ENCODE measurements at places on chromosomes 3 and 15.

GRCh38 chr3:134348524-134348923 is 25.7 kb downstream of the AMOTL2 start:
- no peak for DNase-seq

DNA sequence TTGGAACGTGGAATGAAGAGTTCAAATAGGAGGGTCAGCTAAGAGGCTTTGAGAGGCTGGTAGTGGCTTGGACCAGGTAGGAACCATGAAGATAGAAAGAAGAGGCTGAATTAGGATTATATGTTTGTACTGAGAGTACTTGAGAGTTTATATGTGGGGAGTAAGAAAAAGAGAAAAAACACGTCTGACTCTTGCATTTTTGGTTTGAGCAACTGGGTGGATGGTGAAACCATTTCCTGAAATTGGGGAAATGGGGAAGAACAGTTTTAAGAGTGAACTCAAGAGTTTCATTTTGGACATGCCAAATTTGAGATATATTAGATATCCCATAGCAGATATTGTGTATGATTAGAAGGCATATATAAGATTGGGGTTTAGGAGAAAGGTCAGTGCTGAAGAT is 92.9 kb upstream of the TNIK start:
- no peak for DNase-seq

GRCh38 chr3:121698476-121698875 is 37.8 kb upstream of the HCLS1 start:
- DNase-seq, result no peak

- no peak for DNase-seq
Measured at GRCh38 chr15:85687329-85687728, 107.4 kb downstream of the KLHL25 start.

DNA sequence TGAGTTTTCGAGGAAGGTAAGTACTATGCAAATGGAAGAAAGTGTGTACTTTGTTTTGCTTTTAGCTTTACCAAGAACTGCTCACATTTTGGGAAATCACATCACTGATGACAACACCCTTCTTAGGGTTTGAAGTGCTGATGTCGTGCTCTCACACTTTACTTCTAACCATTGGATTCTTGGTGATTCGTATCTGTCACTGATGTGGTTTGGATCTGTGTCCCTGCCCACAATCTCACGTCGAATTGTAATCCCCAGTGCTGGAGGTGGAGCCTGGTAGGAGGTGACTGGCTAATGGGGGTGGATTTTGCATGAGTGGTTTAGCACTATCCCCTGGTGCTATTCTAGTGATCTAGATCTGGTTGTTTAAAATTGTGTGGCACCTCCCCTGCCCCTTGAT is 75.4 kb upstream of the RGMA start:
- no peak for DNase-seq

DNA sequence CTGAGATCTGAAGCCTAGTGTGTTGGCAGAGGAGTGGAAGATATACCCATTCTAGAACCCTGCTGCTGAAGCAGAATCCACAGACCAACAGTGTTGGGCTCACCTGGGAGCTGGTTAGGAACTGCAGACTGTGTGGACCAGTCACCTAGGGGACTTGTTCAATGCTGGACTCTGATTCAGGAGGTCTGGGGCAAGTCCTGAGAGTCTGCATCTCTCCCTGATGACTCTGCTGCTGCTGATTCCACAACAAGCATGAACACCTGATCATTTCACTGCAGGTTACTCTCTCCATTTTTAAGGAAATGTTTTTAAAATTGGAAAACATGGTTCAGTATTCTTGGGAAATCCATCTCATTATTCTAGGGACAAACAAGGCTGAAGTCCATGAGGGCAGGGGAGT is 84.9 kb downstream of the SEMA6D start:
- no peak for DNase-seq

- no peak for DNase-seq
Measured at GRCh38 chr15:97545799-97546198, 414.7 kb upstream of the ARRDC4 start.

- no peak for DNase-seq
Measured at GRCh38 chr3:132840201-132840700, 118.0 kb upstream of the NPHP3 start.

DNA sequence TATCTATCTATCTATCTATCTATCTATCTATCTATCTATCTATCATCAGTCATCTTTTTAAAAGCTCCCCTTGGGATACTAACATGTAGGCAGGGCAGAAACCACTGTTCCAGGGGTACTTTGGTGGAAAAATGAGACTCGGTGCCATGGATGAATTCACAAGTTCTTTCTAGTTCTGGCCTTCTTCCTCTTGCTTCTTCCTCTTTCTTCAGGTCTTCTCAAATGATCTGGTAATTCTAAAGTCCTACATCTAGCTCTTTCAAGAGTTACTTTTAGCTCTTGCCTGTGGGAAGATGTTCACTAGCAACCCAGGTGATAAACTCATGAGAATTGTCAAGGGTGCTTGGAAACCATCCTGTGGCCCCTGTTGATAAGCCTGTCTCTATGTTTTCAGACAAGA is 168.5 kb upstream of the TBC1D5 start:
- no peak for DNase-seq

- no peak for DNase-seq
Measured at GRCh38 chr3:179853176-179853575, 183.6 kb downstream of the PEX5L start.

DNA sequence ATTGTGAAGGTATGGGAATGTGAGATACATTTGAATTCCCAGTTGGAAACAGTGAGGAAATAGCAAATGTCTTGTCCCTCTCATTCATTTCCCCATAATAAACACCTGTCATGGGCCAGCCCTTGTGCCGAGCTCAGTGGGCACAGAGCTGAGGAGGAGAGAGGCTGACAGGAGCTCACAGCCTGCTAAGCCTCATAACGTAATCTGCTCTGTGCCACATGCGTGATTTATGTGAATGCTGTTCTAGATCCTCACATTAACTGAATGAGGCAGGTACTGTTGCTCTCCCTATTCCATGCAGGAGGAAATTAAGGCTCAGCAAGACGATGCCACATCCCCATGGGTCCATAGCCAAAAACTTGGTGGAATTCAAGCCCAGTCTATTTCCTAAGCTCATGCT is 35.2 kb upstream of the RHO start:
- no peak for DNase-seq

DNA sequence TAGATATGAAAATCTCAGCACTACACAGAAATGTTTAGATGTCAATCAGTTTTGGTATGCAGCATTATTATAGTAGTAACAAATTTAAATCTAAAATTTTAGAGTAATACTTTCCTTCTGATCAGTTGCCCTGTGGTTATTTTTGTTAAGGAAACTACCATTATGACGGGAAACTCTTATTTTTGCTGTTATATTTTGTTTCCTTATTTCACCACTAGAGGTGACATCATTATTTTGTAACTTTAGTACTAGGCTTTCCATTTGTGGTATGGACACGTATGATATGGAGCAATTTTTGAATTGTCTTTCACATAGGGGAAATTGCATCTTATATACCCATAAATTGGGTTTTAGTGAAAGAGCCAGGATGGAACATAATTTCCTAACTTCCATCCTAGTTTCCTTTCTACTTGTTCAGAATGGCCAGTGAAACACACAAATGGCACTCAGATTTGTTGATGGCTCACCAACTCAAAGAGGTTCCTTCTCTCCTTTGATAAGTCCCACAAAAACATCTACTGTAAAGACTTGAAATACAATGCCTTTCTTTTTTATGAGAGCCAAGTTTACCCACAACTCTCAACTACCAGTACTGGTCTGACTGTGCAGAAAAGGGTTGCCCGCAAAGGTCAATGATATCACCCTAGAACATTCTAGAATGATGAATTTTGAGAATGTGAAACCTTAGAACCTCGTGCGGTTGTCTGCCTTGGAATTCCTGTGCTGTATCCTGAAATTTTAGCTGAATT is 19.4 kb upstream of the PPP4R2 start:
- DNase-seq, result no peak

DNA sequence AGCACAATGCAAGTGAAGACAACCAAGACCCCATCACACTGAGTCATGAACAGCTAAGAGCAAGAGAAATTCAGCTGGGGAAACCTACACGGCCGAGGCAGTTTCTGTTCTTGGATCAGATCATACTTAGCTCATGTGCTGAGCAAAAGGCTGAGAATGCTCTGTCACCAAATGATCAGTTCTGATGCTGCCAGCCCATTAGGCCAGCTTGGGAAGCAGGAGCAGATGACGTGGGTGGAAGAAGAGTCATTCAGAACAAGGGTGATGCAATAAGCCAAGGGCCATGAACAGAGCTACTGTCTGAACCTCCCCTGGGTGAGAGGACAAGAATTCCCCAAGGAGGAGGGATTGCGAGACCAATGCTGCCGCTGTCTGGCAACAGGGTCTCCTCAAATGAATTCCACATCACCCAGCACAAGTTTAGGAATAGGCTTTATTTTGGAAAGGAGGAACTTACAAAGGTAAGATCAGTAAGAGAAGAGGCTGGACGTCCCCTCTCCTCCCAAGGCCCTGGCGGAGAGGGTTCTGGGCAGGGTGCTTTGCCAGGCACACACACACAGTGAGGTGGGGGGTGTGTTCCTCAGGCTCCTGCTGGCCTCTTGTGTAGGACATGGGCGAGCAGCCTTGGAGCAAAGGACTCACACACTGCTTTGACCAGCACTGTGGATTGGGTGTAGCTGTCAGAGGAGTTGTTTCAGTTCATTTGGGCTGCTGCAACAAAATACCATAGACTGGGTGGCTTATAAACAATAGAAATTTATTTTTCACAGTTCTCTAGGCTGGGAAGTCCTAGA is 65.6 kb upstream of the CTXND1 start:
- DNase-seq, result no peak

GRCh38 chr15:89226359-89227221 is 5.2 kb upstream of the RLBP1 start:
- no peak for DNase-seq

- no peak for DNase-seq
Measured at GRCh38 chr3:177810162-177810623, 612.9 kb upstream of the TBL1XR1 start.

DNA sequence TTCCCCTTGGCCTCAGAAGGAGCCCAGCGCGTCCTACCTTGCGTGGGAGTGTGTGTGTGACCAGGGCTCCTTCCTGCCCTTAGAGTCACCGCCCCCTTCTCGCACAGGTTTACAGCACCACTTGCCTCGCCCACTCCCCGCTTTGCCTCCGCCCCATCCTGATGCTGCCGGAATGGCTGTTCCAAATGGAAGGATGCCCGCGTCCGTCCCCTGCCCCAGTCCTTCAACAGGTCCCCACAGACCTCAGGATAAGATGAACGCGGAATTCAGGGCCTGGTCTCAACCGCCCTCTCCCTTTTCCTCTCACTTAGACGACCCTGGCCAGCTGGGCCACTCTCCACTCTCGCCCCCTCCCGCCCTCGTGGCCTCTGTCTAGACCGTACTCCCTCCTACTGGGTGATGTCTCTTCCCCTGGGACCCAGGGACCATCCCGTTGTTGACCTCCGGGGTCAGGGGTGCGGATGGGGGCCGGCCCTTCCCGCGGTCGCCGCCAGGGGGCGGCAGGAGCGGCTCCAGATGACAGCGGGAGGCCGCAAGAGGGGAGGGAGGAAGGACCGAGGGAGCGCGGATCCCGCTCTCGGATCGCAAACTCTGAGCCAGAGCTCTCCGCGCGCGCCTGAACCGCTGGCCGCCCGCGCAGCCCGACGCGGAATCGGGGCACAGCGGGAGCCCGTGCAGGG is at the start of gene THSD4:
Gene THSD4 (plus strand): TSS at position 585 of the 680 bp plus-strand sequence.
- peak; percentile 19 for DNase-seq

DNA sequence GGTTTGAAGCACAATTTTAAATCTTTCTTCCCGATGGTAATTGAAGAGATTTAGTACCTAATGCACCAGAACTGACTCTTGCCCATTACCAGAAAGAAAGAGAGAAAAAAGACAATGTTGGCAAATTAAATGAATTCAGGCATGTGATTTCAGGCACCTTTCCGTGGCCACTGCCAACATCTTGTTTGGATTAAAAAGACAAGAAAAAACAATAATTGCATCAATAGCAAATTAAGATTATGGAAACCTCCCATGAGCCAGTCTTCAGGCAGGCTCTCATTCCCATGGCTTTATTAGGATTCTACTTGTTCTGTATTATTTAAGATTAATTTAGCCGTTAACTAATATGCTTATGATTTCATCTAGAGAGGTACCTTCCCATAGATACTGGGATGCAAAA is 193.0 kb downstream of the GREM1 start:
- DNase-seq, result no peak

DNA sequence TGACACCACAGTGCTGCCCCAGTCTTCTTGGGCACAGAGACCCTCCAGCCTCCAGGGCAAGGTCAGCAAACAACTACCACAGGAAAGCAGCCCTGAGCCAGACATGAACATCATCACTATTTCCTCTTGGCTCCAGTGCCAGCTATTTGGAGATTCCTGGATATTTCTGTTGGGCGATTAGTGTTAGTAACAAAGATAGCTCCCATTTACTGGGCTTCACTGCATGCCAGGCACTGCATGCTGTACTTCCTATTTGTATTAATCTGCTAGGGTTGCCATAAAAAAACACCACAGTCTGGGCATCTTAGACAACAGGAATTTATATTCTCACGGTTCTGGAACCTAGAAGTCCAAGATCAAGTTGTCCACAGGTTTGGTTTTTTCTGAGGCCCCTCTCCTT is 255.1 kb upstream of the STT3B start:
- DNase-seq, result no peak

DNA sequence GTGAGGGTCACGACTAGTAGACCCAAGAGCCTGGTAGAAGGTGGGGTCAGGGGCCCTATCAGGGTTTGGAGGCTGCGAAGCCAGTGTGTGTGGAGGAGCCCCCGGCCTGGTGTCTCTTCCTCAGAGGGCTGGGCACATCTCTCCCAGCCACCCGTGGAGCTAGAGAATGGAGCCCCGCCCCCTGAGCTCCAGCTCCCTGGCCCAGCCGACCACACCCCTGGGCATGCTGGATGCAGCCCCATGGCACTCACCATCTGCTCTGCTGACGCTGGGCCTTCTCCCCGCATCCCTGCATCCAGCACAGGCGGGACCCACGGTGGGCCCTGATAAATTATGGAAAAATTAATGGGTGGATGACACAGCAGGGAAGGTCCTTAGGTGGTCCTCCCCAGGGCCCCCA is 17.5 kb downstream of the ANKRD63 start:
- no peak for DNase-seq

DNA sequence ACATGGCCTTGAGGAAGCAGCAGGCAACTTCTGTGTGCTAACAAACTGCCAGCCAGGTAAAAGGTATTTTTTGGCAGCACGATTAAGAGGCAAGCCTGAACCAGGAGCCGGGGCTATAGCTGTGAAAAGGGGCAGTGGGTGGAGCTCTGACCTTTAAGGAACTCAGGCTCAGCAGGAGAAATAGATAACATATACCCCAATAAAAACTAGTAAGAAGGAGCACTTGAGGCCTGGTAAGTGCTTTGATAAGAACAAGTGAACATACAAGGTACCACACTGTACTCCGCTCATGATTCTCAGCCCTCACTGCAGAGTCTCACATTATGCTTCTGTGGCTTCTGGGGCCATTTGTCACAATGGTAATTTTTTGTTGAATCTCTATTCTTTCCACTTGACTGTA is 5.4 kb downstream of the FYCO1 start:
- DNase-seq, result no peak

Data from T-helper 9 cell (primary cell).